ENCODE measurements at places on chromosomes 7 and 10.

DNA sequence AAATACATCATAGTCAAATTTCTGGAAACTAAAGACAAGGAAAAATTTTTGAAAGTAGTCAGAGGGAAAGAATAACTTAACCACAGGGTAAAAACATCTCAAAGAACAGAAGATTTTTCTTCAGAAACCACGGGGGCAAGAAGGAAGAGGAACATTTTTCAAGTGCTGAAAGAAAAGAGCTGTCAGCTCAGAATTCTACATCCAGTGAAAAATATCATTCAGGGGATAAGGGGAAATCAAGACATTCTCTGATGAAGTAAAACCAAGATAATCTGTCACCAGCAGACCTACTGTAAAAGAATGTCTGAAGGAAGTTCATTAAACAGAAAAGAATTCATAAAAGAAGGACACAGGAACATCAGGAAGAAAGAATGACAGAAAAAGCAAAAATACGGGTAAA lies 111.2 kb upstream of the TMEM72 start:
- DNase-seq, result no peak

DNA sequence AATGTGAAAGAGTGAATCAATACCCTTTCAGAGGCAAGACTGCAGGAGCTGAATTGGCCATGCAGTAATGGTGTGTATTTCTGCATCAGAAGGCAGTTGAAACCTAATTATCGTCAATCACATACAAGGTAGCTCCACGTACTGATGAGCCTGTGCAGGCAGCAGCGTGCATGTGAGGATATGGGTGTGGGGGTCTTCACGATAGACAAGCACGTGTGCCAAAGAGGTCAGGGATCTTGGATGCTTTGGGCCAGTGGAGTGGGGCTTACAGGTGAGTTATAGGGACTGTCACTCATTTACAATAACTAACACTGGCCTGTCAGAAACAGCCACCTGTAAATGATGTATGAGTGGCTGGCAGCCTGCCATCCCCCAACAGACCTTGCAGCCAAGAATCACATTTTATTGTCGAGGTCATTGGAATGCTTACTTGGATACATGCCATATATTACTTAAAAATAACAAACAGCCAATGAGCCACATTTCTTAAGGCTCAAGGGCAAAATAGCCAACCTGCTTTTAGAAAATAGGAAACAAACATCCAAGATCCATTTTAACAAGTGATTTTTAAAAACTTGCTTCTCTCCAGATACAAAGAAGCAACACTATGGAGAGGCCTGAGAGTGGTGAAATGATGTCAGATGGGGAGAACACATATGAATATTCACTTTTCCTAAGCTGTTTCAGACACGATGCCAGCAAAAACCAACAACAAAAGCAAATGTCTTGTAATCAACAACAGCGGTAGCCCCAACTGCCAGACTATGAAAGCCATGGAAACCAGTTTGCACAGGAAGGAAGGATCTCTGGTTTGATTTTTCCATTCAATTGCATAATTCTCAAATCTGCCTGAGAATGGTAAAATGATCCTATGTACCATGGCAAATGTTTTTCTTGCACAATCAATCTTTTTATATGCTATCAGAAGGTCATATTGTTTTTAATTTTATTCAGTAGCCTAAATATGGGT lies 210.7 kb downstream of the SKAP2 start:
- no peak for DNase-seq

GRCh38 chr7:16921644-16922257 lies 40.0 kb upstream of the AGR3 start:
- DNase-seq, result no peak

DNA sequence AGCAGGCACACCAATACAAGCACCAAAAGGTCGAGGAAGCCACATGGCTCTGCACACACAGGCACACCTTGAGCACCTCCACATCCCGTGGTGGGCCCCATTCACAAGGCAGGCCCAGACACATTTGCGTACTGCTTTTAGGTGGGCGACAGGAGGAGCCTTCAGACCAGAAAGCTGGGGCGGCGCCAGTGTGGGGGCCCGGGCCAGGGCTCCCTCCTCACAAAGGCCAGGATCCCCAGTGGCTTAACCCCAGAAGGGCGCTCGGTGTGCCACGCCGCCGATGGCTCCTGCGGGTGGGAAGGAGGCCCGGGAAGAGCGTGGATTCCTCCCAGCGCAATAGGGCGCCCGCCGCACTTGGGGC lies 2.8 kb upstream of the SMARCD3 start:
- DNase-seq, result no peak

DNA sequence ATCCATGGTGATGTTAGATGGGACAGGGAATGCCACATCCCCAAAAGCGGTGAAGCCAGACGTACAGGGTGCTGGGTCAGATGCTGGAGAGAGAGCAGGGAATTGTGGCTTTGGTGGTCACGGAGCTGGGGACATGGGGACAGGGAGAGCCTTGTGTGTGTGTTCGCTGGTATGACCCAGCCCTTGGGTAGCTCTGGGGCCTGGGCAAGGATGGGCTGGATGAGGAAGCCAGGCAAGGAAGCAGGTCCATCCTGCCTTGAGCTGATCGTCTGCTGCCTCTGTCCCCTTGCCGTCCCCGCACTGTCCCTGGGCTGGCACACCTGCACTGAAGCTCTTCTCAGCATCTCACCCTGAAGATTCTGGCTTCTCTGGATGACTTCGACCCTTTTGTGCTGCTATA lies 15.4 kb upstream of the CLDN4 start:
- DNase-seq, result no peak

GRCh38 chr7:129166745-129167144 lies 21.7 kb upstream of the SMO start:
- no peak for DNase-seq

DNA sequence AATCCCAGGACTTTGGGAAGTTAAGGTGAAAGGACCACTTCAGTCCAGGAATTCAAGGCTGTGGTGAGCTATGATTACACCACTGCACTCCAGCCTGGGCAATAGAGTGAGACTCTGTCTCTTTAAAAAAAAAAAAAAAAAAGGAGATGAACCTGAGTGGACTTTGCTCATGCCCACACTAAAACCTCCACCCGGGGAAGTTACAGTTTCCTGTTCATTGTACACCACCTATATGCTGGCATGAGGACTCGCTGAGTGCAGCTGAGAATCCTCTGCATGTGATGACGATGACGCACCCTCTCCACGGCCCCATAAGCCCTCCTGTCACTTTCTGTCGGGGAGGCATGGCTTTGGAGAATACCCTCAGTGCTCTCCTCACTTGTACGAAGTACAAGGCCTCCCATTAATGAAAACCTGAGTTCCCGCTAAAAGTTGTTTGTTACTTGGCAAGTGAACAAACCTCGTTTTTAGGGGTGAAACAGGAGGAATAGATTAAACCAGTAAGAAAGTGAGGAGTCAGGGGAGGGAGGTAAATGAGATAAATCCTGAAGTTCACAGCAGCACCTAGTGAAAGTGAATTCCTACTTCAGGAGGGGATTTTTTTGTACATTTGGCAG lies 15.9 kb downstream of the TMEM176B start:
- DNase-seq, result no peak

DNA sequence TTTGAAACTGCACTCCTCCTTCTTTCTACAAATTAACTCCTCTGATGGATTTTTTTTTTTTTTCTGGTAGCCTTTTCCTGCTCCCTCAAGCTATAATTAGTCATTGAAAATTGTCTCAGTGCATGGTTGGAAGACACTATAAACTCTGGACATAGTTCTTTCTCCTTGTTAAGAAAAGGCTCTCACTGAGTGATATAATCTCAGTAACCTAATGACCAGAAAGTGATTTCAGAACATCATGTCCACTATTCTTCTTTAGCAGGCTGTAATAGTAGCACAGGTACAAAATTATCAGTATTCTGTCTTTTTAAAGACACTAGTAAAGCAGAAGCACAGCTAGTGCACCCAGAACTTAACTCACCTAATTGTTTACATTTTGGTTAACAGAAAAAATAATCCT lies 752.6 kb upstream of the PHF14 start:
- DNase-seq, result no peak

DNA sequence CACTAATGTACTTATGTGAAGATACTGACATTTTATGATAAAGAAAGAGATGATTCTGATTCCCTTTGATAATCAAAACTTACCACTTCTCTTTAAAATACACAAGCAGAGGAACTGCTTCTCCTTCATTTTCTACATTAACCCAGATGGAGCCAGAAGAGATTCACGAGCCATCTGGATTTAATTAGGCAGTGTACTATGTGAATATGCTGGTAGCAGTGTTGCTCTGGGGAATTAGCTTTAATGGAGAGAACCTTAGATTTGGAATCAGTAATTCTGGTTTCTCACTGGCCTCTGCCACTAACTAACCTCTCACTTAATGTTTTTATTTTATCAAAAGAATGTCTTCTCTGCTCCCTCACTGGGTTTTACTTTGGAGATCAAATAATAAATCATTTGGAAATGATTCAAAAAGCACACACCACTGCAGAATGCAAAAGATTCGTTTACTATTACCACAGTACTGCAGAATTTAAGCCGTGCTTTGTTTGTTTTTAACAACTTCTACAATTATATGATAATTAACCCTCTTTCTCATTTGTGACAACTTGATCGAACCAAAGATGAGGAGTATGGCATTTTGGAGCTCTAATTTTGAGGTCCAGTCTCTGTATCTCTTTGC lies 77.5 kb upstream of the PHYHIPL start:
- no peak for DNase-seq

DNA sequence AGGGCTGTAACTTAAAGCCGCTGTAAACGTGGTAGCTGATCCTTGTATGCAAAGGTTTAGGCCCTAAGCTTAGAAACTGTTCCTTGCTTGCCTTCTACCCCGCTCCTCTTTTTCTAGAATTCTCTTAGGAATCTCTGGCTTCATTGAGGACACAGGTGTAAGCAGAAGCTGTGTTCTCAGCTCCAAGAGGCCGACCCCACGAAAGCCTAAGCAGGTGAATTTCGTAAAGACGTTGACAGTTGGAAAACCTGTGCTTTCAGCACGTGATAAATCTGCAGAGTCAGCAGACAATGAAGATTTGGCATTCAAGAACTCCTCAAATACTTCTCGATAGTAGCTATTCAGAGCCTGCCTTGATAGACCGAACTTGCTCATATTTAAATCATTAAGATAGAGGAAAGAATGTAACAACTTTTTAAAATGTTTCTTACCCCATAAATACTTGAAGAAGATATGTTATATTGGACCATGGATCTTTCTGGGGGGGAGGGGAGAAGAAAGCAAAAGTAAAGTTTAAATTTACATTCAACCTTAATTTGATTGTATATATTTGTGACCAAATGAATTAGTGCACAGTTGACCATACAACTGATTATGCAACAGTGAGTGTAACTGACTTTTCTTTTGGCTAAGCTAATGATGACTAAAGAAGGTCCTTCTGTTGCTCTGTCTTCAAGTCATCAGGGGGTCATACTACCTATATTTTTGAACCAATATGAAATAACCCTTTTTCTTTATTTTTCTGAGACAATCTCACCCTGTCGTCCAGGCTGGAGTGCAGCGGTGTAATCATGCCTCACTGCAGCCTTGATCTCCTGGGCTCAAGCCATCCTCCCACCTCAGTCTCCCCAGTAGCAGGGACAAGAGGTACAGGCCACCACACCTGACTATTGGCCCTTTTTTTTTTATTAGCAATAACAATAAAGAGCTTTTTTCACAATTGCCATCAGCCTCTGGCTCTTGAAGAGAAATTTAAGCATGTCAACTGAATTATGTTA lies 1.2 kb upstream of the GDI2 start:
- DNase-seq, result no peak

GRCh38 chr7:24788961-24789576 lies 31.8 kb upstream of the GSDME start:
- no peak for DNase-seq

GRCh38 chr7:4100148-4100547 lies 581.9 kb upstream of the FOXK1 start:
- no peak for DNase-seq

GRCh38 chr7:1919539-1920265 lies 249.6 kb downstream of the ELFN1 start:
- DNase-seq, result peak; percentile 47

DNA sequence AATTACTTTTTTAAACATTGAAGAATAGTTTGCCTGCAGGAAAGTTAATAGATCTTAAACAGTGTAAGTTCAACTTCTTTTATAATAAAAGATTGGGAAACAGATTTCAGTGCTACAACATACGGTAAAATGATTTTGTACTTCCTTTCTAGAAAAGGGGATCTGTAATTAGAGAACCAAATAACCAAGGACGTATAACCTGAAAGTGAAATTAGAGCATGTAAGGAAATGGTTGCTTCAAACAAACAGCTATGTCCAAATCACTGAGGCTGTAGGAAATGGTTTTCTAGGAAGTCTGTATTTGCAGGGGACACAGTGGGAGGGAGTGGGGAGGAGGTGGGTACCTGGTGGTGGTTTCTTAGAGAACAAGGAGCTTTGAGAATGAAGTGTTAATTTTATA lies 57.9 kb upstream of the EXOC6 start:
- no peak for DNase-seq

GRCh38 chr10:61164458-61165160 lies 220.6 kb upstream of the RHOBTB1 start:
- DNase-seq, result no peak

GRCh38 chr10:101229266-101230182 lies at the start of gene LBX1:
LBX1 (minus strand) TSS chr10:101229463; CDS start chr10:101228815, 648 bp downstream.
- DNase-seq, result no peak

DNA sequence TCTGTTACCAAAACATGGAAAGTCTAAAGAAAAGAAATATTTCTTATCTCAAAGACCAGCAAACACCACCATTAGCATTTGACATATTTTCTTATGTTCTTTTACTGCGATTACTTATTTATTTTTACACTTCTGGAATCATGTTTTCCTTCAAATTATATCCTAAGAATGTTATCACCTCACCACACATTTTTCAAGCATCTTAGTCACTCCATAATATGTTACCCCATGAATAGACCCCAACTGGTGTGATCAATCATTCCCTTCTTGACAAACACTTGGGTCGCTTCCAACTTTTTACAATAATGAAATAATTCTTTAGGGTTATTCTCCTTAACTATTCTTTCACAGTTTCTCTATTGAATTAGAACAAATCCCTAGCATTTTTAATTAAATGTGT lies 67.4 kb downstream of the AMPH start:
- no peak for DNase-seq

- no peak for DNase-seq
These were observed 64.3 kb upstream of the GPR22 start for GRCh38 chr7:107405559-107405958.

DNA sequence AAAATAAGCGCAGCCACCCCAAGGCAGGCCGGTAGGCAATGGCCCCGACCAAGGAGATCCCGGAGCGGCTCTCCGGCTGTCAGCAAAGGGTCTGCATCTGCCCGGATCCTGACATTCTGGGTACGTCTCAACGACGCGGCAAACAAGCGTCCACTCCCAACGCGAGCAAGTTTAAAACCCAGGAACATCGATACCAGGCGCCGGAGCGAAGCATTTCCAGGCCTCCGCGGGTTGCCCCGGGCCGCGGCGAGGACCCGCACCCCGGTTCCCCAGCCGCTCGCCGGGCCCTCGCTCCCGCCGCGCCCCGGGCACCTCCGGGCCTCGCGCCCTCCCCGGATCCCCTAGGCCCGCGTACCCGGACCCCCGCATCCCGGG lies 453 bp downstream of the URGCP start:
- DNase-seq, result peak; percentile 34

DNA sequence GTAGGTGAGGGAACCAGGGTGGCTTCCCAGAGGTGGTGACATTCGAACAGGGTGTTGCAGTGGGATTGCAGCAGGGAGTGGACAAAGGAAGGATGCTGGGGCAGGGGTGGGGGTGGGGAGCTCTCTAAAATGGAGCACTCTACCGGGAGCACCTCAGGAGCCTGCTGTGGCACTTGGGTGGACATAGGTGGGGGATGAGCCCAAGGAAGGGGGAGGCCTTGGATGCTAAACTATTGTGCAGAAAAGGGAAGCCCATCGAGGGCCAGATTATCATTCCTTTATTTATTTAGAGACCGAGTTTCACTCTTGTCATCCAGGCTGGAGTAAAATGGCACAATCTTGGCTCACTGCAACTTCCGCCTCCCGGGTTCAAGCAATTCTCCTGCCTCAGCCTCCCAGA lies 3.3 kb upstream of the STX1A start:
- no peak for DNase-seq
